ENCODE measurements at places on chromosomes 6 and 20.

DNA sequence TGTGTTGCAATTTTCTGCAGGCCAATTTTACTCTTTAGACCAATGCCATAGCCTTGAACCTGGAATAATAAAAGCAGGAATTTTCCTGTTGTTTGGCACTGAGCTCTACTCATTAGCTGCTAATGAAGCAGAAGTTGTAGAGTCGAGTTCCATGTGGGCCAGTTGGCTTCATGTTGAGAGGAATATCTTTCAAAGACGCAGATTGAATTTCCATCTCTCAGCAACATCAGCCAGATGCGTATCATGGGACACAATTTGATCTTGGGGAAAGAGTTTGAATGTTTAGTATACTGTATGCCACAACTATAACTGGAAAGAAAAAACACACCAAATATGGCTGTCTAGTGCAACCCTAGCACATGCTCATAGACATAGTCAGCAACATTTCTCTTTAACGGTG, 259.6 kb downstream of the BCKDHB start:
- no peak for DNase-seq

DNA sequence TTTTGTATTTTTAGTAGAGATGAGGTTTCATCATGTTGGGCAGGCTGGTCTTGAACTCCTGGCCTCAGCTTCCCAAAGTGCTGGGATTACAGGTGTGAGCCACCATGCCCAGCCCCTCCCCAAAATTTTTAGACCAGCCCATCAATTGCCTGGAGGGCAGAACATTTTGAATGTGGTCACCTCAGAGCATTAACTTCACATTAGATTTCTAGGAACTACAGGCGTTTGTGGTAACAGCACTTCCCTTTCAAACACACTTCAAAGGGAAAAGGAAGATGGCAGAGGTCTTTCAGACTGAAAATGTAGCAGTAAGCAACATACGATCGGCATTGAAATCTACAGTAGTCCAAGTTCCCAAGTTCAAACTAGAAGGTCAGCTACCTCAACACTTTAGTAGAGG, 12.3 kb upstream of the SLA2 start:
- DNase-seq, result no peak

- DNase-seq, result no peak
These were observed 7.2 kb downstream of the BMP5 start for GRCh38 chr6:55868176-55868575.

DNA sequence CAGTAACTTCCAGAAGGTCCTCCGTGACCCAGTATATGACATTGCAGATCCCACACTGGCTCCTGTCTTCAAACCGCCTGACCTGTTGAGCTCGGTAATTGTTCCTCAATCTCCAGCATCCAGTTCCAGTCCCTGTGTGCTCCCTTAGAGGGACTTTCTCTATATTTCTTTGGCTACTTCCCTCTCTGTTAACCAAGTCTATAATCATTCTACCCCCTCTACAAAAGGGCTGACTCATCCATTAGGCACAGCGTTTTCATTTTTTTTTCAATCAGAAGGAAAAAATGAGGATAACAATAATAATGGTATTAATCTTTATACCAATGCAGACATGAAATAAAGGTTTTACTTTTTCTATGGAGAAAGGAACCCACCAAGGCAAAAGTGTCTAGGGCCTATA, 69.3 kb downstream of the FAM229B start:
- no peak for DNase-seq

- no peak for DNase-seq
These were observed 6.5 kb upstream of the ZSCAN9 start for GRCh38 chr6:28218312-28219248.

GRCh38 chr20:64166721-64167615, 2.7 kb downstream of the MYT1 start:
- DNase-seq, result no peak

- DNase-seq, result no peak
These were observed 17.3 kb upstream of the PCMTD2 start for GRCh38 chr20:64238115-64238825.

- no peak for DNase-seq
These were observed 4.3 kb downstream of the MTG2 start for GRCh38 chr20:62186887-62187866.

GRCh38 chr6:148508401-148509041, 165.9 kb downstream of the SASH1 start:
- DNase-seq, result no peak

DNA sequence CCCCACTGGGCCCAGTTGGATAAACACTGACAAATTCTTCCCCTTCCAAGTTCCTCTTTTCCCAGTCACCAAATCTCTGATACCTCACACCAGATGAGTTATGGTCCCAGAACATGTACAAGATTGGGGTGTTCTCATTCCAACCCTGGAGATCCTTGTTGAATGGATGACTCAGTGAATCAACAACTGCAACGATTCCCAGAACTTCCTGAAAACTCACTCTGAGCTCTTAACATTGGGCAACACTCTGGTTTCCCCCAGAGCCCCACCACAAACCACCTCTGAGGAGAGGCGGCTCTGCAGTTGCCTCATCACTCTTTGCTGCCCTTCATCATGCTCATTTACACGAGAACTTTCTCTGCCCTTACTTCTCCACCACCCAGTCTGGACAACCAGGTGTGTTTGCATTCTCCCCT, 115.2 kb downstream of the MRPL14 start:
- no peak for DNase-seq

DNA sequence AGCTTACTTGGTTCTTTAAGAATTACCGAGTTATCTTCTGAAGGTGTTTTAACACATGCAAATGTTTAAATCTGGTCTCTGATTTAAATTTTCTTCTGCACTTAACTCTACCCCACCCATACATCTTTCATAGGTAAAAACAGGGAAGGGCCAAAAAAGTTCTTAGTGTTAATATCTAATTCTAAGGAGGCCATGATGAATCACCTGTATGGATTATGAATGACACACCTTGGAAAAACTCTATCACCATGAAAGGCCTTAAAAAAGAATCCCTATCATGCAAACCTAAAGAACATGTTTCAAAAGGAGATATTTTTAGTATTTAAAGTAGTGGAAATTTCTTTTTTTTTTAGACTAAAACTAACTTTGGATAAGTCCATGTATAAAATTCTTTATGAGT, 54.7 kb downstream of the SLX4IP start:
- DNase-seq, result no peak

DNA sequence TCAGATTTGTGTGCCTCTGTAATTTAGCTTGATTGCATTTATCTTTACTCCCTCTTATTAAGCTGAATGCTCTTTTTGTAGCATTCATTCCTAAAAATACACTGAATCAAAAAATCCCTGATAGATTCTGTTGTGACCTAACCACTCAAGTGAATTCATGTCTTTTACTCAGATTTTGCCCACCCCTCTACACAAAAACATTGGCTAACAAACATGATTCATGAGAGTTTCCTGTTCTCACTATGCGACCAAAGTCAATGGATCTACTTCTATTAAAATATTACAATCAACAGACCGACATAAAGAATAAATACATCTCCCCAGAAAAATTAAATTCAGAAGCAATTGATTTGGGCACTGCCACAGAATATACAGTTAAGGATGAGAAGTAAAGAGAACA, 99.5 kb upstream of the THEMIS start:
- DNase-seq, result no peak

- no peak for DNase-seq
These were observed 2.9 kb upstream of the PKIG start for GRCh38 chr20:44579313-44580081.

- DNase-seq, result no peak
These were observed 4.8 kb downstream of the F13A1 start for GRCh38 chr6:6315660-6316059.

- DNase-seq, result no peak
These were observed 225.6 kb upstream of the JARID2 start for GRCh38 chr6:15020119-15020770.

- no peak for DNase-seq
These were observed 123.3 kb upstream of the MLN start for GRCh38 chr6:33927112-33927511.

DNA sequence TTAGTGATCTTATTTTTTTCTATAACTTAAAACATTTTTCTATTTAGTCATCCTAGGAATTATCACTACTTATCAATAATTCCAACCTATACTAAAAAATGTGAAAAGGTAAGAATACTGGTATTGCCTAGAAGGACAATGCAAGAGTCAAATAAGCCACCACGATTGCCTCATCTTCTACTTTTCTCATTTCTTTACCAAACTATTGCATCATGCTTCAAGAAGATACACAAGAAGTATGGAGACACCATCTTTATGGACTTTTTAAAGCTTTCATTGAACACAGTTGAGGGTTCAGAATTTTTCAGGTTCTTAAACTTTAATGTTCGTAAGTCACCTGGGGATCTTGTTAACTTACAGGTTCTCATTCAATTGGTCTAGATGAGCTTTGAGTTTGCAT, 25.9 kb downstream of the ELOVL2 start:
- DNase-seq, result no peak

DNA sequence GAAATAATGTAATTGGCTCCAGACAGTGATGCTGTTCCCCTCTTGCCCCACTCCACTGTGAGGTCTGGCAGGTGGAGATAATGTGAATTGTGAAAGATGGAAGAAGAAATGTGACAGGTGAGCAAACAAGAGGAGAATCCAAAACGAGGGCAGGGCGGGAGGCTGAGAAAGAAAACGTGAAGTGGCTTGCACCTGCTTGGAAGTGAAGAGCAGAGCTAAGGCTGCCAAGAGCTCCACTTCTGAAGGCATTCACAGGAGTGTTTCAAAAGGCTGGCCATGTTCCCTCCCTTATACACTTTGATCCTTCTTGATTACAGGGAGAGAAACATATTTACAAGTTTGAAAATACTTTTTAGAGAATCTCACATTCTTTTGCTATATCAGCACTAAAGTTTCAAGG, 359.4 kb downstream of the EPHA7 start:
- DNase-seq, result no peak

GRCh38 chr20:17287503-17287902, 60.7 kb downstream of the PCSK2 start:
- DNase-seq, result no peak

DNA sequence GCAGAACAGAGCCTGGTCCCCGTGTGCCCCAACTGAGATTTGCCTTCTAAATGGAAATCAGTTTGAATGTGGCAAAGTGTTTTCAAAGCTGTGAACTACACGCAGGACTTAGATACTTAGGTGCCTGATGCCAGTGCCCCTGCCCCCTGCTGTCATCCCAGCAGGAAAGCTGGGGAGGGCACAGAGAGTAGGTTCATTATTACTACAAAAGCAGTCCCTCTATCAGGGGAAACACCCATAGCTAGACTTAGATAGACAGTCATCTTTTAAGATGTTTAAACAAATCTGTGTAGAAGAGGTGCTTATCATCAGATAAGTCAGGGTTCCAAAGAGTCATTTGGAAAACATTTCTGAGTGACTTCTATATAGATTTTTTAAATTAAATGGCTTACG, 155.0 kb upstream of the SNX9 start:
- peak; percentile 7 for DNase-seq

- DNase-seq, result peak; percentile 4
These were observed 76.5 kb downstream of the NRN1 start for GRCh38 chr6:5930143-5930770.

- DNase-seq, result no peak
These were observed at the start of gene CST9L for GRCh38 chr20:23568320-23568970. Gene CST9L, minus strand, starts transcription at chr20:23568484. Its CDS starts 34 bp downstream, at chr20:23568450.

GRCh38 chr6:42448391-42448790, 3.3 kb downstream of the TRERF1 start:
- DNase-seq, result no peak

DNA sequence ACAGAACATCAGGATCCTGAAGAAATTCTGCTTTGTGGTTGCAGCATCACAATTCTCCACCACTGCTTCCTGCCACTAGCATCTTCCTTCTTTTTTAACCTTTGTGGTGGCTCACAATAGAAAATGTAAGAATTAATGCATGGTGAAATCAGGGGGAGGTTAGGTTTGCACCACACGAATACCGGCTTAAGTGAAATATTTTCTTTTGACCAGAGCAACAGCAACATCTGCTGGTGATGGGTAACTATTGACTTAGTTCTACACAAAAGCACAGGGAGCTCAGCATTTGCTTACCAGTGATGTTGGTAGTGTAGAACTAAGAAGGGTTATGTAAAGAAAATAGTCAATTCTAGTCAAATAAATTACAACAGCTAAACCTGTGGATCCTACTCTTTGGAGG, 280.5 kb downstream of the SYNE1 start:
- DNase-seq, result no peak

- DNase-seq, result no peak
These were observed 21.3 kb upstream of the RREB1 start for GRCh38 chr6:7086488-7086887.

Measured in T-helper 2 cell (primary cell).